Activated CD8-positive, alpha-beta memory T cell treated with anti-CD3 and anti-CD28 coated beads for 1 hour (primary cell): ENCODE measurements at places on chromosomes 7 and 10.

DNA sequence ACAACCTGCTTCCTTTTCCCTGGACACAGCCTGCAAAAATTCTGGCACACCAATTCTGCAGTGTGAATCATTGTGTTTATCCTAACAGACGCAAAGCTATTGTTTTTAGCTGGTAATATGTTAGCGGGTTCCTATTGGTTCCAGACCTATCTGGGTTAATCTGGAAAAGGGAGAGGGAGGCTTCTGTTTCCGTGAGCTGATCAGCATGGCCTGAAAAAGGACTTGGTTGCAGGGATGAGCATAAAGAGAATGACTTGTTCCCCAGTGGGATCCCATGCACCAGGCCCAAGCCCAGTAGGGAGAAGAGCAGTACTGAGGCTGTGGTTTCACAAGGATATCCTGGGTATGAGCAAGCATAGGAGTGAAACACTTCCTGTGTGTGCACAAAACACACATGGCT lies 78.4 kb downstream of the PDE1C start:
- DNase-seq, result no peak

DNA sequence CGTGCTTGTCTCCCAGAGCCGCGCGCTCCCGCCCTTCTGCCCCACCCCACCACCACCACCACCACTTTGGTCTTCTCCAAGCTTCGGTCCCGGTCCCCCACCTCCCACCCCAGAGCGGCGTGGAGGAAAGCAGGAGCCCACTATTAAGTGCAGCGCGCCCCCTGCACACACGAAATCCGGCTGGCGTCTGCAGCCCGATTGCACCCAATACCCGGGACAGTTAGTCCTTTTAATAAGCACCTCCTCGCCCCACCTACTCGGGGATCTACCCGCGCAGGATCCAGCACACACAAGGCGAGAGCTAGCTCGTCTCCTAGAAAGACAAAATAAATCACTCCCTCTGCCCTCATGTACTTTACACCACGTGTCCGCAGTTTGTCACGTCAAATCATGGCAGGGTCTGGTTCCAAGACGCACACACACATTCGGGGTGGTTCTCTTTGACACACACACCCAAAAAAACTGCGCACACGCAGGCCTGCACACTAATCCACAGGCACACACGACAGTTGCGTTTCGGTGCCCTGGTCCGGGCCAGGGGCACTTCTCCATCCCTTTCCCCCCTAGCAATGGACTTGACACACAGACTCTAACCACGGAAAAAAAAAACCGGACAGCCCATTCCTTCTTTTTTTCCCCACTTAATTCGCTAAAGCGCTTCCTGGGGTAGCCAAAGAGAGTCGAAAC lies 1.6 kb downstream of the SFMBT2 start:
- no peak for DNase-seq

GRCh38 chr7:111588065-111588433 lies 25.8 kb upstream of the IMMP2L start:
- DNase-seq, result no peak

GRCh38 chr10:128068398-128069285 lies 57.6 kb downstream of the MKI67 start:
- DNase-seq, result no peak

DNA sequence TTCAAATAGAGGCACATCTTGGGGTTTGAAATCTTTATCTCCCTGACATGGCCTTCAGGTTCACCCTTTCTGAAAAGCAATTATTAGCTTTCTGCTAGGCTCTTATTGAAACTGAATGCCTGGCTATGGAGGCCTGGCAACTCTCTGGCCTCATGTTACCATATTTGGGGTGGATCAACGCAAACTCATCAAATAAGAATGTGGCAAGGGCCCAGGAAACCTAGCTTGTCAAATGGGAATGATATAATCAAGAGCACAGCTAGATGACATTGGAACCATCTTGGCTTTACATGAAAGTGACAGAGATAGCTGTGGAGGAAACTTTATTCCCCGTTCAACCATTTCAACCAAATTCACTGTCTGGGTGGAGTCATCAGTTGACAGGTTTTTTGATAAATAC lies 202.8 kb upstream of the SMIM30 start:
- DNase-seq, result no peak

DNA sequence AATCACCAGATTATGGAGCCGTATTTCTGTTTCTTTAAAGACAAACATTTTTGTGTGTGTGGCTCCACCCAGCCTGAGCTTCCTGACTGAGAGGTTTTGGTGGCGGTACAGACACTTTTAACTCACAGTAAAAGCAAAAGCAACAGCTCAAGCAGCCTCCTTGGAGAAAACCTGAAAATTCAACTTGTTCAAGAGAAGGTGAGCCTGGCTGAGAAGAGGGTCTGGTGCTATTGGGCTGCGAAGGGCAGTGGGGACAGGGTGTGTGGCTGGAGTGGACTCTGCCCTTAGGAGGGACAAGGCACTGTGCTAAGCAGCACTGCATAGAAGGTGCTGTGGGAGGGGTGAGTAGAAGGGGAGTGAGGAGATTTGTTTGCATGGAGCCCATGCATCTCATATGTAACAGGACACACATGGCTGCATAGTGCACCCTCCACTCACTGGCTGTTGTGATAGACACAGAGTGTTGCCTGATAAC lies at the start of gene GIMAP7:
GIMAP7 (plus strand) TSS at position 125 of the 475 bp plus-strand sequence. CDS start 5,103 bp downstream, outside the sequence.
- DNase-seq, result no peak

GRCh38 chr7:105345725-105346124 lies 43.0 kb downstream of the SRPK2 start:
- DNase-seq, result no peak

DNA sequence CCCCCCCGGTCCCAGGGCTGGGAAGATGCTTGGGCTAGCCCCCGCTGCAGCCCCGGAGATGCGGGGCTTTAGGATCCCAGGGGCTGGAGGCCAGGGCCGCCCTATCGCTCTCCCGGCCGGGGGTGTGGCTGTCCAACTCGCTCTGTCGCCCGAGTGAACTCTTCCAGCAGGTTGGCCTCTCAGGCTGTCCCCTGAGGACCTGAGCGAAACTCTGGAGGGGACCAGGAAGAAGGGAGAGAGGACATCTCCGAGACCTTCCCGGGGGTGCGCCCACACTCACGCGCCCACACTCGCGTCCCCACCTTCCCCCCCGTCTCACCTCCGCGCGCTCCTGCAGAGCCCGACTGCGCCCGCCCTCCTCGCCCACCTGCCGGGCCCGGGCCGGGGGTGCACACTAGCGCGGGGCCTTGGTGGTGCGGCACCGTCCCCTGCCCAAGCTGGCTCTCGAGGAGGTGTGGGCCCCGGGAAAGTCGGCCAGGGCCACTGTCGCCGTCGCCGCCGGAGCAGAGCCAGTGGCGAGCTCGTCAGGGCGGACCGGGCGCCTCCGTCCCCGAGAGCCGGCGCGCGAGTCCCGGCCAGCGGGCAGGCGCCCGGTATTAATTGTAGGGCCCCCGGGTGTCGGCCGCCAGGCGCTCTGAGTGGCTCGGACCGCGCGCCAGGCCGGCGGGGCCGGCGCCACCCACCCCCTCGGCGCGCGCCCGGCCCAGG lies 101.7 kb upstream of the SVIL start:
- no peak for DNase-seq
